LNCaP clone FGC (cell line): ENCODE measurements at places on chromosomes 2 and 18.

- DNase-seq, result no peak
Measured at GRCh38 chr2:136215908-136216472, 98.0 kb upstream of the CXCR4 start.

GRCh38 chr2:73070643-73071359 lies 711 bp downstream of the SFXN5 start:
- DNase-seq, result no peak

- no peak for DNase-seq
Measured at GRCh38 chr2:121570036-121570666, 39.5 kb downstream of the RNU4ATAC start.

- DNase-seq, result no peak
Measured at GRCh38 chr18:77208964-77209363, 40.7 kb upstream of the GALR1 start.

DNA sequence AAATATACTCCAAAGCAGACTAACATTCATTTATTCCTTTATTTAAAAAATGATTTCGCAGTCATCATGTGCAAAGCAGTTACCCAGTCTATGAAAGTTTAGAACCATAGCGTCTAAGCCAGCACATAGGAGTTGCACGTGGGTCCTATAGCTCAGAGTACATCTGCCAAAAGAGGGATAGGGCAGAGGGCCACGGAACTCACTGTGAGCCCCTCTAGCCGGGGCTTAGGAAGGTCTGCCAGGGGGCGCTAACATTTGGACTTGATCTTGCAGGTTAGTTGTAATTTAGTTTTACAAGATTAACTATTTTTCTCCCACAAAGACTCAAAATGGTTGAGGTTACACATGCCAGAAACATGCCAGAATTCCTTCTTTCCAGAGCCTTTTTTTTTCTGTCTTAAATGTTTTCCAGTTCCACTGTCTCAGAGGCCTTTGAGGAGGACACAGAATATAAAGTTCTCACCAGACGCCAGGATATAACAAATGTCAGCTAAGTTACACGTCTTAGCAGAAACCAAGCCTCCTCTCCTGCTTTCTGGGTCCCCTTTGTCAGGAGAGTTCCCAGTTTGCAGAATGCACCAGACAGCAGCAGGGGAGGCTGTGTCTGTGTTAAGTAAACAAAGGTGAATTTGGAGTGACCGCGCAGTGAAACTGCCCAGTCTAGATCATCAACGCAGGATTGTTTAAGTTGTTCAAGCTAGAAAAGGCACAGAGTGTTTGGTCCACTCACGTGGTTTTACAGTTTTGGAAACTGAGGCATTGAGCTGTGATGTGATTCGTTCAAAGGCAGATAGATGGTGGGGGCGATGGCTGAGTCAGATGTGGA lies 292.0 kb downstream of the PRKCE start:
- DNase-seq, result no peak

- DNase-seq, result no peak
Measured at GRCh38 chr2:189076572-189076971, 102.4 kb downstream of the COL3A1 start.

DNA sequence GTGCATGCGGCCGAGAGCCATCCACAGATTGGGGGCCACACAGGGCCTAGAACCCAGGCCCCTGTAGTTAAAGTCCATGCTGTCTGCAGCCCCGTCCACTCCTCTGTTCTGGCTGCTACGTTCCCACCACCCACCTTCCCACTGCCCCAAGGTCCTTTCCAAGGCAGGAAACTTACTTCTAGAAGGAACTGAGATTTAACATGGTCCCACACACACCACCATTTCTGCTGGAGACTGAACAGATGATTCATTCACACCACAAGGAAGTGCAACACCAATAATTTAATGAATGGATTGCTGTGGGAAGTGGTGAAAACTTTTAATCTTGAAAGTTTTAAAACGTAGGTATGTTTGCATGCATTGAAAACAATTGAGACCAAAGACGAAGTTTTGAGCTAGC lies 95.2 kb downstream of the LBH start:
- DNase-seq, result no peak

GRCh38 chr2:127176371-127177311 lies 43.5 kb downstream of the CYP27C1 start:
- DNase-seq, result no peak

DNA sequence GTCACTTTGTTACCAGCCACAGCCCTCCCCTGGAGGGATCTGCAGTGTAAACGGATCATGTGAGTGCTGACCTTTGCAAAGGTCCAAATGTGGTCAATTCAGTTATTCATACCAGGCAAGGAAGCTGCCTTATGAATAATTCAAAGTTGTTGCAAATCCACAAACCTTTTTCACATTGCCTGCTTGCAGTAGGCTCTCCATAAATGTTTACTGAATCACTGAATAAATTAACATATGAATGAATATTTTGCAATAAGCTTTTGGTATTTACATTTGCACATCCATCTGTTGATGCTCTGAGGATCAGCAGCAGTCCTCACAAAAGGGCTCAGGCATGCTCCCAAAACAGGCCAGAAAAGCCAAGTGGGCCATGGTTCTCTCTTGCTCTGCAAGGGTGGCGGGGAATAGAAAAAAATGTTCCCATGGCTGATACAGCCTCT lies 156.8 kb downstream of the VAPA start:
- no peak for DNase-seq

- DNase-seq, result no peak
Measured at GRCh38 chr18:5914951-5915350, 19.6 kb upstream of the TMEM200C start.

DNA sequence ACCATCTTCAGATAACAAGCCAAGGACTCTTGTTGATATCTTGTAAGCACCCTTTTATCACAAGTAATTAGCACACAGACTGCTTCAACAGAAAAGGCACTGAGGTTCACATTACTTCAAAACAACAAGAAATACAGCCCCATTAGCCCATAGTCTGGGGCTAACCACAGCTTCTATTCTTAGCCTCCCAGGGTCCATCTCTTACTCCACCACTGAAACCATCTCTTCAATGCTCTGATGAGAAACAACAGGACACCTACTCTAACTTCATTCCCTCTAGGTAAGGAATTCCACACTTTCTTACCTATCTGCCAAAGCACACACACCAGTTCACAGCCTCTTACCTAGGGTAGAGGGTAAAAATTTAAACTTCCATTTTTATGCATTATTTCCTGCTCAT lies 26.4 kb upstream of the CYTIP start:
- no peak for DNase-seq
